Fibroblast of pulmonary artery (primary cell): ENCODE measurements at places on chromosomes 5 and 9.
A peak's percentile ranks its signal among the peaks of the same experiment; 100 is the strongest.

GRCh38 chr5:2991884-2992283, 240.4 kb upstream of the IRX2 start:
- no peak for DNase-seq

GRCh38 chr9:31715250-31715649, 669.2 kb upstream of the ACO1 start:
- peak; percentile 37 for DNase-seq

DNA sequence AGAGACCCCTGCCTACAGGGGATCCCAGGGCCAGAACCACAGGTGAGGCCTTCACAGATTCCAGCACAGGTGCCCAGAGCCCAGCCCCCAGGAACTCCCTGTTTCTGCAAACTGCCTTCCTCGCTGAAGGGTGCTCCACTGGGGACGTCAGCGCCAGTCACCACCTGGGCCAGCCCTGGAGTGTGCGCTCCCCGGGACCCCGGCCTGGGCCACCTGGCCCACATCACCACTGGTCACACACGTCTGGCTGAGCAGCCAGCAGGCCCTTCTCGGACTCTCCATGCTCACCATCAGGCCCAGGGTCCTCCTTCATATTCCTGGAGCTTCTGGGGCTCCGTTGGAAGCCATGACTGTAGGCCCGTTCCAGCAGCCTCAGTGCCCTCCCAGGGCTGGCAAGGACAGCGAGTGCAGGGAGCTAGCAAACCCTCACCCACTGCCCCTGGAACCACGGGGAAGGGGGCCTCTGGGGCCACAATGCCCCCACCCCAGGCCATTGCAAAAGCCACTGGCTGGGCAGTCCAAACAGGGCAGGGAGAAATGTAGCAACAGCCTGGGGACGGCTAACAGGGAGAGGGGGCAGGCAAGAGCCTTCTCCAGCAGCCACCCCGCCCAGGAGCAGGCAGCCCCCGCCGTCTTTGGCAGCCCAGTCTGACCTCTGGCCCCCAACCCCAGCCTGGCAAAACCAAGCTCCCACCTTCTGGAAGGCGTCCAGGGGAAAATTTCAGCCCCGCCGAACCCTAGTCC, 1.3 kb downstream of the AGPAT2 start:
- no peak for DNase-seq

- DNase-seq, result no peak
Measured at GRCh38 chr9:116647515-116647809, 39.6 kb upstream of the TRIM32 start.

DNA sequence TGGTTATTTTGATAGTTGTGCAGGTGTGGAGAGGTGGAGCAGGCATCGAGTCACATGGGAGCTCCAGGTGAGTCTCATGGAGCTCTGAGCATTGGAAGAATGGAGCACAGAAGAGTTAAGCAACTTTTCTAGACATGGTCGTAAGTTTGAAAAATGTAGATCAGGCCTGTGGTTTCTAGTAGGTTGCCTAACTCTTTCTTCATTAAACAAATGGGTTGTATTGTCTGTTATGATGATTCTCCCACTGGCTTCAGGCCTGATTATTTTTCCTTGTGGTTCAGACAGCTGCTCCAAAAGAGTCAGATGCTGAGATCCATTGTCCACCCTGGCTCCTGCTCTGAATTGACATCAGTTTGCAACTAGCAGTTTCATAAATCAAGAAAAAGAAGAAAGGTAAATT, 80.3 kb upstream of the RPS23 start:
- peak; percentile 71 for DNase-seq

GRCh38 chr9:82535432-82535998, 527.4 kb downstream of the RASEF start:
- no peak for DNase-seq

DNA sequence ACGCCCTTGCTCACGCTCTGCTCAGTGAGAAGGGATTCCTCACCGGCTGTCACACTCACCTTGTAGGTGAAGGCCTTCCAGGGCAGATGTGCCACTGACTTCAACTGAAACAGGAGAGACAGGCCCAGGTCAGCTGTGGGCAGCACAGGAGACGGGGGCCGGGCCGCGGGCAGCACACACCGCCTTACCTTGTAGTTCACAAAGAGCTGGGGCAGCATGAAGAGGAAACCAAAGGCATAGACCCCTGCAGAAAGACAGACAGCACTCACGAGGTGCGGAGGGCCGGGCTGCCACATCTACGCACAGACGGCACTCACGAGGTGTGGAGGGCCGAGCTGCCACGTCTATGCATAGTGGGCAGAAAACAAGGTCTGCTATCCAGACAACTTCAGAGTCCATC, 23.3 kb downstream of the CLPTM1L start:
- no peak for DNase-seq

DNA sequence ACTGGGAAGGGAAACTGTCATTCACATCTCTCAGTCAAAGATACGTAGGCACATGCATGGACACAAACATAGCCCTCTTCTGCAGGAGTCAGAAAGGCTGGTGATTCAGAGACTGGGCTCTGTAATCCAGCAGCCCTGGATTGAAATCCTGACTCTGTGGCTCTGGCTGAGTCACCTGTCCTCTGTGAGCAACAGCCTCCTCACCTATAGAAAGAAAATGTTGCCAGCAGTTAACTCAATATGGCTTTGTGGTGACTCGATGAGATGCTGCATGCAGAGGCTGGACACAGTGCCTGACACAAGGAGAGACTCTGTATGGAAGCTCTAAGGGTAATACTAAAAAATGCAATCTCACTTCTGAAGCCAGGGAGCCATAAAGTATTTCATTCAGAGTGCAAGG, 23.9 kb upstream of the CDKN2AIPNL start:
- peak; percentile 40 for DNase-seq

- no peak for DNase-seq
Measured at GRCh38 chr5:17400724-17401469, 97.1 kb upstream of the TAF11L2 start.

DNA sequence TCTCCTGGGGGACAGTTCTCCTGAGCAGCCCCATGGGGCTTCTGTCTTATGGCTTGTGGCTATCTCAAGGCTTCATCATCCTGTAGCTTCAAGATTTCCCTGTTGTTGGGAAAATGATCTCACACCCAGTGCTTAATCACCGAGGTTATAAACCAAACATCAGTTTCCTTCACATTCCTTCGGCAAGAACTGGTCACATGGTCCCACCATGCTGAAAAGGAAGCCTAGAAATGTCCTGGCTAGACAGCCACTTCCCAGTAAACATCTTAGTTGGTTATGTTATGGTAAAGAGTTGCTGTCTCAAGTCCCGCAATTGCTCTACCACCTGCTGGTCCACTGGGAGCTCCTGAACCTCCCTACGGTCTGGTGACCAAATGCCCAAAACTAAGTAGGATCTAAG, 66.0 kb downstream of the RAB3C start:
- DNase-seq, result no peak

DNA sequence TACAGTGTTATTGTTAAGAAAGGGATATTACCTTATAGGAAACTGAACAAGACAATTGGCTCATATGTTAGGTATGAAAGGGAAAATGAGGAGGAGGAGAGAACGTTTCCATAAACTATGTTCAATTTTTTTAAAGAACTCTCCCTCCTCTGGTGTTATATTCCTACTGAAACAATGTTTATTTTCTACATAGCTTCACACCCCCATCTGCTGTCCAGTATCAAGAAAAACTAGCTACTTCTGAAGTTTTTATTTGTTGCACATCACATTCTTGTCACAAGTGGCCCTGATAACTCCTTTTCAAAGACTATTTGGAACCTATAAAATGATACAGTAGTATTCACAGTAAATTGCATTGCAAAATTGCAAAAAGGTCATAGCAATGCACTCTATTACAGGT, 223.4 kb upstream of the FAM174A start:
- no peak for DNase-seq
